CD4-positive, alpha-beta T cell treated with Interleukin-15 for 4 hours (primary cell): ENCODE measurements at places on chromosomes 4 and X.

DNA sequence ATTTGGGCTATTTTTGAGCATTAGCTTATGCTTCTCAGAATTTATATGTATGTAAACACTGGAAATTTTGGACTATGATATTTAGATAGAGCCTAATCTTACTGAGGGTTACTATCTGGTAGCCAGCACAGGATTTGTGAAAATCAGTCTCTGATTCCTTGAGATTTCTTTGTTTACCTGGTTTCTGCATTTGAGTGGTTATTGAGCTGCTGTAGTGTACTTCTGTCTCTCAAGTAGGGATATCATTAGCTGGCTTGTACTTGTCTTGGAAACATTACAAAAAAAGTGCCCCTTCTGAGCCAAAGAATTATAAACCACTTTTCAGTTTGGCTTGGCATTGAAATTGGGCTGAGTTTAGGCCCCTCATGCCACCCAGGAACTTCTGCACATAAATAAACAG is 49.7 kb downstream of the TLL1 start:
- no peak for DNase-seq

DNA sequence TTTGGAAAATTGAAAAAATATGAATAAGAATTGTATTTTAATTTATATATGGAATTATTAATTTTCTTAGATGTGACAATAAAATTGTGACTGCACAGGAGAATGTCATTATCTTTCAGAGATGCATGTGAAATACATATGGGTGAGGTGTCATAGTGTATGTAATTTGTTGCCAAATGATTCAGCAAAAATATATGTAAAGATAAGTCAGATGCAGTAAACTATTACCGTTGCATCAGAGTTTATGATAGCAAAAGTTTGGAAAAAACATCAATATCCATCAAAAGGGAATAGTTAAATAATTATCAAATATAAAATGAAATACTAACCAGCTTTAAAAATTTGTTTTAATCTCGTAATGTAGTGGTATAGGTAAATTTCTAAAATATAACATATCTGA is 10.4 kb upstream of the SLC7A11 start:
- no peak for DNase-seq

GRCh38 chr4:83626245-83626836 is 90.4 kb downstream of the GPAT3 start:
- DNase-seq = no peak

DNA sequence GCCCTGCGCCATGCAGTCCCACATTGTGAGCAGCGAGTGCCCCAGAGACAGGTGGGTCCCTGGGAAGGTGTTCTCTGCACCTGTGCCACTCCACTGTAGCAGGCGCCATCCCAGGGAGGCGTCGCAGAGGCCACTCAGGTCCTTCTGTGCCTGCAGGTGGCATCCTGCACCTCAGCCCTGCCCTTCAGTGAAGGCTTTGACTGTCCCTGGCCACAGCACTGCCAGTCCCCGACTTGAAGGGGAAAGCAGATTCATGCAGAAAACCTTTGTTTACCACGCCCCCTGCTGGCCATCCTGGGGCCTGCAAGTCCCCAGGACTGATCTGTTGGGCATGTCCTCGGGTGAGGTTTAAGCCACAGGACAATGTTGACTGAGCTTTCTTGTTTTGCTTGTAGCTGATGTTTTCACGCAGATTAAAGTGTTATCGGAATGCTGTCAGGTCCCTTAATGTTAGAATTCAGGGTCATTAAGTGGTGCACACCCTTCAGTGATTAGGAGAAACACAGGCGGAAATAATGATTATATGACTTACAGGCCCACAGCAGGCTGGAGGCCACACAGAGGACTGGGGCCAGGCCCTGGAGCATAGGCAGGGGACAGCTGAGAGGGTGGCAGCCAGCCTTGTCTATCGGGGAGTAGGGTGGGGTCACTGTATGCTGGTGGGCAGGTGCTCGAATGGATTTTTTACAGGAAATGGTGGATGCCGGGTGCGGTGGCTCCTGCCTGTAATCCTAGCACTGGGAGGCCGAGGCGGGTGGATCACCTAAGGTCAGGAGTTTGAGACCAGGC is 5.0 kb downstream of the TACC3 start:
- DNase-seq = peak; percentile 91

GRCh38 chr4:155288999-155289398 is 80.6 kb downstream of the NPY2R start:
- DNase-seq = no peak

DNA sequence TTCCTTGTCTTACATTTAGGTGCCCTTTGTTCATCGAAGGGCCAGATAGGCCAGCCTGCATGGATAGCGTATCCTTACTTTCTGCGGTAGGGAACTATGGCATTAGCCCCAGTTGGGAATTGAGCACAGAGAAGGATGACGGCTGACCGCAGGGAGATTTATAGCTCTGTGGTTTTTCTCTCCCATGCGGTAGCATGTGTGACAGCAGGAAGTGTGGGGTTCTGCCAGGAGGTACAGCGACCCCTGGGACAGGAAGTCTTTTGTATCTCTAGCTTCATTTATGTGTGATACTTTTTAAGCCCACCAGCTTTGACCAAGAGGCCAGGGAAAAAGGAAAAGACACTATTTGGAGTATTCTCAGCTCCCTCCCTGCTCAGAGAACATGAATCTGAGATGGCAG is 33.1 kb downstream of the GAB3 start:
- DNase-seq = peak; percentile 31

DNA sequence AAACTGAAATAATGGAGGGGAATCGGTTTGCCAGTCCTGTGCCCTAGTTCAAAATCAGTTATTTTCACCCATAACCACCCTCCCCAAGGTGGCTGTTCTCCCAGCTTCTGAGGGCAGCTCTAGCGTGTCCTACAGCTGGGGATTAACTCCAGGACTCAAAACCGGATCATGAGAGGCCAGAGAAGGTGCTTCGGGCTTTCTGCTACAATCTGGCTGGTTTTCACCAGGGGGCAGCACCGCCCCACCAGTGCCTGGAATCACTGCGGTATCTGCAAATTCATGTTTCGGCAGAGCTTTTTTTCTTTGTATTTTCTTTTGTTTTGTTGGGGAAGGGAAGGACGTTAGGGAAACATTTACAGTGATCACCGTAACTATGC is 28.4 kb downstream of the PDHA1 start:
- peak; percentile 55 for DNase-seq

- no peak for DNase-seq
Measured at GRCh38 chrX:132776486-132777210, 181.8 kb downstream of the HS6ST2 start.

DNA sequence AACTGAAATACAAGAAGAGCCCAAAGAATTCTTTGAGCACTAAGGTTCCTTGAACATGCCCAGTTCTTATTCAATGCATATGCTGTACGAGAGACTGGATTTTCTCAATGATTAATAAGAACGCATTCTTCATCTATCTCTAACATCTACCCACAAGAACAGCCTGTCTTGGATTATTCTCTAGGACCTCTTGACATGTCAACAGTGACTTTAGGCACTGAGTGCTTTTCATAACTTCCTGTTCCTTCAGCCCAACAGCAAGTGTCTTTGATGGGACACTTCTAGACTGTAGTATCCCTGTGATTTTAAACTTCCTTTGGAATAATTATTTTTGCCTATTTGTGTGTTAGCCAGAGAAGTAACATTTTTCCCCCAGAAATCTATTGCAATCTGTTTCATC is 69.3 kb downstream of the OPHN1 start:
- DNase-seq = no peak

GRCh38 chr4:1775731-1776500 is 17.2 kb upstream of the FGFR3 start:
- DNase-seq = no peak

DNA sequence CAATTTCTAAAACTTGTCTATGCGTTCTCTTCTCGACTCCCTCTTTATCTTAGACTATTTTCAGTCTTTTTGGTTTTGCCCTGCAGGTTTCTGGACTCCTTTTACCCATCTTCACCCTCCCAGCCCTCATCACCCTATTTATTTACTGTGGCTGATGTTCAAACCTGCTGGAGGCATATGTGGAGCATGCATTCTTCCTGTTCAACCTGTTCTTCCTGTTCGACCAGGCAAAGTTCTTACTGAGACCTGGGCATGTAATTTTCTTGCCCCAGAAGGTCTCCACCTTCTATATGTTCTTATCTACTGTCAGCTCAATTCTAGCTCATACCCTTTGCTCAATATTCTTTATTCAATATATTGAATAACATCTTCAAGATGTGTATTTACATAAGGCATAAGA is 69.4 kb upstream of the AGA start:
- DNase-seq = no peak

- peak; percentile 31 for DNase-seq
Measured at GRCh38 chrX:9464435-9465371, at the start of gene TBL1X. TSS of gene TBL1X (plus strand) at chrX:9465058. CDS start at chrX:9653587, 188,529 bp downstream.

- DNase-seq = no peak
Measured at GRCh38 chr4:172830295-172830764, 338.3 kb upstream of the GALNT7 start.

GRCh38 chrX:150062292-150063137 is 124.2 kb upstream of the EOLA2 start:
- no peak for DNase-seq

DNA sequence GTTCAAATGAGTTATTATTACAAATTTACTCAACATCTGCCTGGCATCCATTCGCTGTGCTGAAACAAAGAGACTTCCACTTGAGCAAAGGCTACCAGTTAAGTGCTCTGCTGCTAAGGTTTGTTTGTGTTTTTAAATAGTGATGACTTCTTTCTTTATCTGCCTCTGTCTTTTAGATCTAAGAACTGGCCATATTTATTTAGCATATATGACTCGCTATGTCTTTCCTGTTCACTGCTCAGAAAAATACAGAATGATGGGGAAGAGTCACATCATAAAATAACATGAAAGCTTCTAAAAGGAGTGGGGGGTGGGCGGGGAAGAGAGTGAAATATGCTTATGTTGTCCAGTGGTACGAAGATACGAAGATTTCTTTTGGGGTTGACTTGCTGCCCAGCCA is 322.2 kb downstream of the GPAT3 start:
- no peak for DNase-seq

DNA sequence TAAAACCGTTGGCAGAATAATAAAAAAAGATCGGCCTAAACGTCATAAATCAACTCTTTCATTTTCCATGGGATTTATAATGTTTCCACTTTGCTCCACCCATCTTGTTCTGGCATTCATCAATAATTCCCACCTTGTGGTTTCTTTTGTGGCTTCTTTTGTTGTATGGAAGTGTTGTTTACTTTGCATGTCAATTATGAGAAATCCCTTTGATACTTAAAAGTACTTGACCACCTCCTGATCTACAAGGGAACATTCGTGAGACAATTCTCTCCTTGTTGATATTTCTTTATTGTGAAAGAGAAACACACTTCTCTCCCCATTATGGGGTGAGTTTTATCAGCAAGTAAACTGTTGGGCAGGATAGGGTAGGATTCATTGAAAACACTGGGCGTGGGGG is 2.8 kb downstream of the AMELX start:
- DNase-seq = no peak

DNA sequence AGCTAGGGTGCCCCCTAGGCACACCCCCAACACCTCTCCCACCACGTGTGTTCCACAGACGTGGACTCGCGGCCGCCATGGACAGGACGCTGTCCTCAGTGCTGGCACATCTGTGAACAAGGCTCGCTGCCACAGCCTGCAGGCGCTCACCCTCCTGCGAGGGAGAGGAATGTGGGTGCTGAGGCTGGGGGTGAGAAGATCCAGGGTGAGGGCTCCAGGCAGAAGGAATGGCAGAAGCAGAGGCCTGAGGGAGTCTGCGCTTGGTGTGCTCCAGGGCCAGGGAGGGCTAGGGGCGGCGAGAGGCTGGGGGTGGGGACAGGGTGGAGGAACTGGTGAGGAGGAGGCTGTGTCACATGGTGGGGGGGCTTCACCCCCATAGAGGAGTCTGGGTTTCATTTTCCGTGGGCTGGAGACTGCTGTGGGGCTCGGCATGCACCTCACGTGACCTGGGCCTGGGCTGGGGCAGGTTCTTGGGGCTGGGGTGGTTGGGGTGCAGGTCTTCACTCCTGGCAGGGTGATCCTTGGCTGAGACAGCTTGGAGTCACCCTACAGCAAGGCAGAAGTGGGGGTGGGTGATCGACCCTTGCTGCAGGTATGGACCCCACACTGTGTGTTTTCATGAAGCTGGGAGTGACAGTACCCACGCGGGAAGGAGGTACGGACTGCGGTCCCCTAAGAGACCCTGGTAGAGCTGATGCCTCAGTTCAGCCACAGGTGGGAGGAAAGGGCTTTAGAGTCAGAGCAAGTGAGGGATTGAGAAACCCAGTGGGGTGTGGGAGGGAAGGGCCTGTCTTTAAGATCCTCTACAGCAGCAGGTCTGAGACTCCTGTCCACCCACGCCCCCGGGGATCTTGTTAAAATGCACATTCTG is 103.7 kb downstream of the PSAPL1 start:
- no peak for DNase-seq

- DNase-seq = peak; percentile 33
Measured at GRCh38 chrX:40933132-40933705, 152.0 kb upstream of the USP9X start.

- DNase-seq = no peak
Measured at GRCh38 chr4:58761563-58761962, 1651.4 kb upstream of the IGFBP7 start.

DNA sequence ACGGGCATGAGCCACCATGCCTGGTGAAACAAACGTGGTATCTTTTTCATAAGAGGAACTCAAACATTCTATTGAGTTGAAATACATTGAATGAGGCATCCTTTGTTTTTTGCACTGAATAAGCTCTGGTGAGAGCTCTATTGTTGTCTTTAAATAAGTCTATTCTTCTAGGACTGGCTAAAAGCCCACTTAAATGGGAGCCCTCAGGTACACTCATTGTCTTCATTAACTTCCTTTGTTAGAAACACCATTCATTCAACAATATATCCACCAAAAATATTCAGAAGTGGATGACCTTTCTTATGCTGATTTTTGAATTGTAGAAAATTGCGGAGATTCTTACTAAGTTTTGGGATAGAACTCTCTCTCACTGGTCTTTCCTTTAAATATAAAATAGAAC is 568.0 kb downstream of the IL1RAPL1 start:
- DNase-seq = no peak

DNA sequence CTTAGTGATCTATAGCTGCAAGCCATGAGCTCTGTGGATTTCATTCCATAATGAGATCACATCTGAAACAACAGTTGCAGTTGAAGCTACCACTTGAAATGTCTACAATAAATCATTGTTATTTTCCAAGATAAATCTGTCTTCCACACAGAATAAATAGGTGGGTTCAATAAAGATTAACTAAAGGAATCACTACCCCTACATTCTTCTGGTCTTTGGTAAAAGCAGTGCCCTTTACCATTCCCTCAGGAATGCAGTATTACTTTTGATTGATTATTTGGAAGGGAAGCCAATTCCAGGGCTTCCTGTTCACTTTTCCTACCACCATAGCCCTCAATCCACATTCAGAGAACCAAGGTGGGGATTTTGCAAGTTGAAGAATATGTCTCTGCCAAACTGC is 38.9 kb upstream of the MAP9 start:
- no peak for DNase-seq

DNA sequence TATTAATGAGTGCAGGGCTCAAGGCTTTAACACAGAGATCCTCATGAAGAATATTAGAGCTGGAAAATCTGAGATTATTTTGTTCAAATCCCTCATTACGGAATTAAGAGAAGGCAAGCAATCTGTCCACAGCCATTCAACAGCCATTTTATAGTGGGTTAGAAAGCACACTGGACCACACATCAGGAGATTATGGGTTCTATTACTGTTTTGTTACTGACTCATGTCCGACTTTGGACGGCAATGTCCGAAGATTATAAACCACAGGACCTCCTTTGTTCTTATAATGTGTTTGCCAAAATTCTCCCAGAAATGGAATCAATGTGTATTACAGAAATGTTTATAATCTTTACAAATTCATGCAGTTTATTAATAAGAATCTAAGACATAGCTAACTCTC is 8.1 kb downstream of the LAMTOR3 start:
- DNase-seq = no peak

- no peak for DNase-seq
Measured at GRCh38 chrX:43631841-43632240, 24.3 kb upstream of the MAOA start.
